Astrocyte of the spinal cord (primary cell): ENCODE measurements at places on chromosomes 12 and 14.

DNA sequence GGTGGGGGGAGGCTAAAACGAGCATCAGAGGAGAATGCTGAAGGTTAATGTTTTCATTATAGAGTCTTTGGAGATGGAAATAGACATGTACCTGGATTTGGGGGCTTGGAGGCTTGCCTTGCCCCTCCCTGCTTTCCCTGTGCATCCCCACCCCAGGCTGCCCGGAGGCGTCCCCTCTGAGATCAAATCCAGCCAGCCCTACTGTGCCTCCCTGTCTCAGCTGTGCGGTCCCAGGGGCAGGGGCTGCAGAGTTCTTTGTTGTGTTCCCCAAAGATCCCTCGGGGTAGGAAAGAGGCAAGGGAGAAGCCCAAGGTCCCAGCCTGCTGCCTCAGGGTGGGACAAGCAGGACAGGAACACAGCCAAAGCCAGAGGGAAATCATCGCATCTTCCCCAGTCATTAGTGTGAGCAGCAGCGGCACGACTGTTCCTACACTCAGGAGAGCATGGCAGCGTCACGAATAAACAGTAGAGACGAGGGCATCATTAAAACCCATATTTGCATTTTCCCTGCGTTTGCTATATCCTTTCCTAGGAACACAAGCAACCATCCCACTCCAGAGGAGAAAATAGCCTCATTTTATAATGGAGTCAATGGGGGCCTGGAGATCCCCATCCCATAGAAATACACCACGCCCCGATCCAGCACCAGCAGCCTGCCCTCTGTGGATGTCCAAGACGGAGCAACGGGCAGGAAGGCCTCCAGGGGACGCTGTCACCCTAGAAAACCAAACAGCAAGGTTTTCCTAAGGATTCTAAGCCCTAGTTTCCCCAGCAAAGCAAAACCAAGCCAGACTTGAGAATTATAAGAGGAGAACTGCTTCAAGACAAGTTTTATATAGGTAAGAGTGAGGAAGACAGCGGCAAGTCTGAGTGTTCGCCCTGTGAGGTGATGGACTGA is 32.4 kb downstream of the ANO2 start:
- no peak for DNase-seq

- DNase-seq = peak; percentile 87
These were observed 156.3 kb upstream of the PZP start for GRCh38 chr12:9364224-9365176.

DNA sequence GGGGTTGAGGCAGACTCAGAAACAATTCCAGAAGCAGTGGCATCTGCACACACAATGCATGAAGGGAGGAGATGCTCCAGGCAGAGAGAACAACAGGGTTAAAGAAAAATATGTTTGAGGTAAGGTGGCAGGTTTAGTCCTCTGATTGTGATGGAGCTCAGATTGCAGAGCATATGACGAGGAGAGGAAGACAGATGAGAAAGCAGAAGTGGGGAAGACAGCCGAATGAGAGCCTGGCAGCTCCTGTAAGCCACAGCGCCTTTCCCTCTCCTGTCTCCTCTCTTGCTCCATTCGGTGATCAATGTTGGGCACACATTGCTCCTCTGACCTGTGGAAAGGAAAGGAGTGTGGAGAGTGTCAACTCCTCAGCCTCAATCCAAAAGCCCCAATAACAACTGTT is 372.2 kb downstream of the GXYLT1 start:
- no peak for DNase-seq

DNA sequence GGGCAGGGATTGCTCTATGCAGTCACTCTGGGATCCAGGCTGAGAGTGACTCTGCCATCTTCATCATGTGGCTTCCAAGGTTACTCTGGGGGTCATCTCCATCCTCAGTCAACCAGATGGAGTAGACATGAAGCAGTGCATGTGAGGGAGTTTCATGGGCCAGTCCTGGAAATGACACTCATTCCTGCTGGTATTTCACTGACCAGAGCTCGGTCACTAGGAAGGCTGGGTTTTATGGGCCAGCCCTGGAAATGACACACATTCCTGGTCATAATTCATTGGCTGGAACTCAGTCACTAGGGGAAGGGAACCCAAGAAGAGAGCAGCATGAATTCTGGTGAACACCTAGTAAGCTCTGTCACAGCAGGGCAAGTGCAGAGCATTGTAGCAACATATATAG is 144.7 kb downstream of the SMOC1 start:
- DNase-seq = no peak

DNA sequence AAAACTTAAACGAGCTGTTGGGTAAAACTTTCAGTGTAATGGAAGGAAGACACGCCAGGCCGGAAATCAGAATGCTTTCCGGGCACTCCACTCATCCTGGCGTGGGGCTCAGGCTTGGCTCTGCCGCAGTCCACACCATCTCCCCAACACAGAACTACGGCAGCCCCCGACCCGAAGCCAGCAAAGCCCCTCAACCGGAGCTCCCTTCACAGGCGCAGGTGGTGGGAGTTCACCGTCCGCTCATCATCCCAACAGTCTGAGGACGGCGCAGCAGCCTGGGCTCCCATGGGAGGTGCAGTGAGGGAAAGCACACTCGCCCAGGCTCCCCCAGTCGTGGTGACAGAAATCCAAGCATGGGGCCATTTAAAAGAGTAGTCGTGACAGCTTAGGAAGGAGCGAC is 11.0 kb upstream of the MMP17 start:
- no peak for DNase-seq
